ENCODE measurements at places on chromosomes 13 and 19. TPM values are rescaled to one million over a fixed set of nuclear protein-coding genes. Genes with fewer than 3 reads are reported as not detected.

DNA sequence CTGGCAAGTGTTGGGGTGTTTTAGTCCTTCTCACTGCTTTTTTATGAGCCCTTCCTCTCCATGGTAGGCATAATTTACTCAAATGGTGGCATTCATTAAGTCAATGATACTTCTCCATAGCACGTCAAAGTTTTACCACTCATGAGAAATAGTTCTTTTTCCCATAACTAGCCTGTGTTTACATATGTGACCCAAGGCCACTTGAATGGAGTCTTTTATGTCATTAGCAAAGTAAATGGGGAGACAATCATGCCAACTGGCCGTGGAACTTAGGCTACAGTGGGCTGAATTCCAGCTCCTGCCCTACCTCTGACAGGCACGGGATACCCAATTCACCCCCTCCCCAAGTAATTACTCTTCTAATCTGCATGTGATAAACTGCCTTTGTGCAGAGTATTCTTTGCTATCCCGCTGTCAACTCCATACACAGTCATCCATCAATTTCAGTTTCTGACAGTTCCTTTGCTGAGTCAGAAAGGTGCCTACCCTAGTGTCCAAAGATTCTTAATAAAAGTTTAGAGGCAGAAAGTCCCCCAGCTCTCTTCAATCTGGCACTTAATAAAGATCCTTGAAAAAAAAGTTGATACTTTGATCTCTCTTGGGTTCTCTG, 16.9 kb downstream of the PROSER1 start:
- no peak overlapping the region for H3K27ac ChIP-seq
- no peaks in the 10 kb centered on the region for H3K27me3 ChIP-seq
- DNase-seq, result no peak
- no peak overlapping the region for H3K4me3 ChIP-seq
- no peaks in the 10 kb centered on the region for H3K36me3 ChIP-seq

DNA sequence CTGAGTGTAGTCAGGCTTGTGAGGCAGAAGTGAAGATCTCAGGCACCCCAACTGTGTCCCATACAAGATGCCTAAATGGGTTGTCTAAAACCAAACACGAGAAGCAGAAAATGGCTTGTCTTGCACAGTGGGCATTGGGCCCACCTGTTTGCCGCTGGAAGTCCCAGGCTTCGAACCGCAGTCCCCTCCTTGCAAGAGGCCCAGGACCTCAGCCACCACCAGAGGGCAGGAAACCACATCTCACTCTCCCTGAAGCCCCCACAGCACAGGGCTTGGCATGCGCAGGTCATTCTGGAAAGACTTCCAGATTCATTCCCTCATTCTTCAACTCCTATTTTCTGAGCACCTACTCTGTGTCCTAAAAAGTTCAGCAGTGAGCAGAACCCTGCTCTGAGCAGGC, 973.7 kb downstream of the UQCRFS1 start:
- no peak overlapping the region for H3K27ac ChIP-seq
- no peaks in the 10 kb centered on the region for H3K36me3 ChIP-seq
- no peak overlapping the region for H3K4me3 ChIP-seq
- no peaks in the 10 kb centered on the region for H3K27me3 ChIP-seq
- H3K4me1 ChIP-seq, result no peaks in the 10 kb centered on the region
- no peak for DNase-seq

DNA sequence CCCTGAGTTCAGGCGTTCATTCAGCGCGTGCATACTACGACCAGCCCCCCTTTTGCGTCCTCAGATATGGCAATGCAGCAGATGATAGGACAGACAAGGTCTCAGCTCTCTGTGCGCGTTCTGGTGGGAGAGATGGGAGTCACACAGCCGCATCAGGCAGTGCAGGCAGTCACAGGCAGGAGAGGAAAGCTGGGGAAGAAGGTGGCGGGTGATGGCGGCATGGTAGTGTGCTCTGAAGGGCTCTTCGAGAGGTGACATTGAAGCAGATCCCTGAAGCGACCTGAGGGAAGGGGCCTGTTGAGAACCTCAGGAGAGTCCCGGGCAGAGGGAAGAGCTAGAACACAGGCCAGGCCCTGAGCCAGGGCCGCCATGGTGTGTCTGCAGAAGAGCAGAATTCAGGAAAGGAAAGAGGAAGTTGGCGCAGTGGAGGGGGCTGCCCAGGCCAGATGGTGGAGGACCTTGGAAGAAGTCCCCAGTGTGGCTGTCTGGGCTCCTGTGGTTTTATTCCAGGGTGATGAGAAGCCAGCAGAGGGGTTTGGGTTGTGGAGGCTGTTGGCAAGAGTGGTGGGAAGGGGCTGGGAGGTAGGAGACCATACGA, 3.5 kb downstream of the USF2 start:
- H3K4me3 ChIP-seq, result no peak overlapping the region
- no peaks in the 10 kb centered on the region for H3K27me3 ChIP-seq
- no peak overlapping the region for H3K27ac ChIP-seq

GRCh38 chr13:99941086-99941485, 30.5 kb downstream of the ZIC5 start:
- no peak overlapping the region for H3K4me3 ChIP-seq
- DNase-seq, result no peak
- no peaks in the 10 kb centered on the region for H3K4me1 ChIP-seq
- H3K27me3 ChIP-seq, result peaks cover 44% of the 10 kb centered on the region
- H3K36me3 ChIP-seq, result no peaks in the 10 kb centered on the region

Gene GFY
- not detected for total RNA-seq
